ENCODE measurements at places on chromosomes 6 and 20.

DNA sequence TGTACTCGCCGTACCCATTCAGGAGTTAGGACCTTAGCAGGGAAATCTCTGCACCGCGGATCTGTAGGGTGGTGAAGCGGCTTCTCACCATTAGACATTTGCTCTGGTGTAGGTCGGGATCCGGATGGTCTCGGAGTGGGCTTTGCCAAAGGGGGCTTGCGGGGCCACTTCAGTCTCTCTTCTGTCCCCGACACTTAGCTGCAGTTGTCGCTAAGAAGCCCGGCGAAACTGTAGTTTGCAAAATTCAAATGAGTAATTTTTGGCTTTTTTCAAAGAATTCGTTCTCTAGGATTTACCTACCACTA, 433 bp downstream of the QRSL1 start:
- no peak for DNase-seq

DNA sequence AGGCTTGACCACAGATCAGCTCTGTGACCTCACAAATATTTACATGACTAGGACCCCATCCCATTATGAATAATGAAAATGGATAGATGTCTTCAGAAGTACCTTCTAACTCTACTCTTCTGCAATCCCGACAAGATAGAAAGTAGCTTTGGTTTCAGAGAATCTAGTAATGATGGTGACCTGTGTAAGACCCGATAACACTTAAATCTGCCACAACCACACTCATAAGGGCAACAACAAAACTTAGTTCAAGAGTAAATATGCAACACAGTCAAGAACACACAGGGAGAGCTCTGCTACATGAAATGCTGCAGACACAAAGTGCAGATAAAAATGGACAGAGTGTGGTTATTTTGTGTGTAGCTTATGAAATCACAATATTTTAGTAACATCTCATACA, 9.6 kb downstream of the CHD6 start:
- no peak for DNase-seq

DNA sequence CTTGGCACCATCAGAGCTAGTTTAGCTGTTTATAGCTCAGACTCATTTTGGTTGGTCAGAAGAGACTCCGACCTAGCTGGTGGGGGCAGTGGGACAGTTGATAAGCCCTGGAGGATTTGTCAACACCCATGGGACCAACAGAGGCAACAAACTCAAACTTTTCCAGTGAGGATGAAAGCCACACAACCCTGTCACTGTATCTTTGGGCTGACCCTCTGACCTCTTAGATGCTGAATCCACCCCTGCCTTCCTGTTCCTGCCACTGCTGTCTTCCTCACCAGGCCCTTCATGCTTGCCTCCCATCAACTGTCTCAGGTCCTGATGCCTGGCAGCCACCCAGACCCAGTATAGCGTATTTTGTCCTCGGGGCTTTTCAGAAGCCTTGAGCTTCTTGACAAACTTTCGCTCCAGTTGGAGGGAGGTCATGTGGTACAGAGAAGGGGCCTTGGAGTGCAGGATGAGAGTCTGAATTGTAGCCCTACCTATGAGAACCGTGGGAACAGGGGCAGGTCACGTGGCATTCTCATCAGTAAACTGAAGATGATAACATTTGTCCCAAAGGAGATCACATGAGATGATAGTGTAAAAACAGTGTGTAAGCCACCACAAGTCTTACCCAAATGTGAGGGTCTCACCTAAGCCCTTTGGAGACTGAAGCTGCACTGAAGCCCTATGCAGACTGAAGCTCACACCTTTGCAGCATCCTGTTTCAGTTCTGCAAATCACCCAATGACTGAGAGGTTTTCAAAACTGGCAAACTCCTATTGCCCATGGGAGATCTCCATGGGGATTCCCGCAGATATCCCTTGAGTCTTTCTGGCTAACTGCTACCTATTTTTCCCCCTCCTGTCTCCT, 72.0 kb upstream of the F13A1 start:
- no peak for DNase-seq

DNA sequence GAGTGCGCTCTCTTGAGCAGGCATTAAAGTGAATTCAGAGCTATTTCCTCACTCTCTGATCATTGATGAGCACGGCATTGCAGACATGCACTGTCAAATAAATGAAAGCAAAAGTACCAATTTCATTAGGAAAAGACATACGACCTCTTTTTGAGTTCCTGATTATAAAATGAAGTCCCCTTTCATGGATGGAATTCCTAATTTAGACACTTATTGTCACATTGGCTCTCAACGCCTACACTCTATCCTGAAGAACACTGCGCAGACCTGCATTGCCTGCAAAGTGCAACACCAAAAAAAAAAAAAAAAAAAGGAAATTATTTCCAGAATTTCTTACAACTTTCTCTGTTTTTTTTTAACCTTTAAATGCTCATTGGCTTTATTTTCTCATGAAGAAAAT, 1.6 kb downstream of the ADGRB3 start:
- DNase-seq = no peak

DNA sequence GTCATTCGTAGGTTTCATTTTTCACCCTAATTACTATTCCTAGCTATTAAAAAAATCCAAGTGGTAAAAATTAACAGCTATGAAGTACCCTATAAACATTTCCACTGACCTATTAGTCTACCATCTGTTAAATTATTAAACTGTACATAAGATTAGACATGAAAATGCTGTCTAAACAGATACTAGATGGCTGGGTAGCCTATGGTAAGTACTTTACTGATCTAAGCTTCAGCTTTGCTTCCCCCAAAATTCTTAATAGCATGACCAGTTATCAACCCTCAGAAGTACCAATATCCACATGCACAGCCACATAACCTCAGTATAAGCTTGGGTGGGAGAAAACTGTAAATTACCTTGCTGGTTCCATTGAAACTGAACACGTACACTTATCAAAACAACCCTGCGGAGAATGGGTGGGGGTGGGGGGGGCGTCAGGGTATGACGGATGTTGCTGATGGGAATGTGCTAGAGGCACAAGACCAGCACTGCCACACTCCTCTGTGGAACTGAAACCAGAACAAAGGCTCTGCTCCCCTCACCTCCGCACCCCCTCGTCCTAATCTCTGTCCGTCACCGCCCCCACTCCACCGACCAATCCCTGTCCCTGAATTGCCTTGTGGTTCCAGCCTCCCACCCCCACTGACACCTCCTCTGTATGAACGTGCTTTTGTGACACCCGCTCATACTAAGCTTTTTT, 45.3 kb downstream of the B4GALT5 start:
- DNase-seq = peak; percentile 69

- no peak for DNase-seq
Measured at GRCh38 chr20:20562507-20562906, 149.9 kb downstream of the RALGAPA2 start.

GRCh38 chr6:129416337-129416990, 293.5 kb downstream of the ARHGAP18 start:
- no peak for DNase-seq

DNA sequence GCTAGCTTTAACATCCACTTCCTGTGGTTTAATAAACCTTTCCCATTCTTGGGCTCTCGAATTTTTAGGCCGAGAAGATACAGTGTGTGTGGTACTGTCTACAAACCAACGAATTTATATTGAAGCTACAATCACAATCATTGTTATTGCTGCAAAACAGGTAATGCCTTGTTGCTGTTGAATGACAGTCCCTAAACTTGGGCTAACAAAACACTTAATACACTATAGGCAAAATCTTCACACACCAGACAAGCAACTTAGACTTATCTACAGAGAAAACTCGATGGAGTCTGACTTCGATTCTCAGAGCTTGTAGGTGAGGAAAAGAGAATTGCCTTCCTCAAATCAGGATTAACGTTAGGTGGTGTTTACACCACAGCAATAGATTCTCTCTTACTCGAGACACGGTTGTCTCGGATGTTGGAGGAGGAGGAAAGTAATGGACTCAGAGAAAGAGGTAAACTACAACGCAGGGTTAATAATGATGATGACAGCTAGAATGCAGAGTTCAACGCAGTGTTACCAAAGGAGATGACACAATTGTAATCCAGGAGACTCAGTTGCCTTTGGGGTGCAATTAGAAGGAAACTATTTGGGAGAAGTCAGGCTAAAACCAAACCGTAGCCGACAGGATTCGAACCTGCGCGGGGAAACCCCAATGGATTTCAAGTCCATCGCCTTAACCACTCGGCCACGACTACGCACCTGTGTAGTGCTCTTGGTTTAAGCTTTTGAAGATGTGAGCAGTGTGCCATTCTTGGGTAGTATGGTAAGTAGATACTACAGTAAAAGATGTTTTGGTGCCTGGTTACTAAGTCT, 32.5 kb upstream of the ZNF184 start:
- no peak for DNase-seq

DNA sequence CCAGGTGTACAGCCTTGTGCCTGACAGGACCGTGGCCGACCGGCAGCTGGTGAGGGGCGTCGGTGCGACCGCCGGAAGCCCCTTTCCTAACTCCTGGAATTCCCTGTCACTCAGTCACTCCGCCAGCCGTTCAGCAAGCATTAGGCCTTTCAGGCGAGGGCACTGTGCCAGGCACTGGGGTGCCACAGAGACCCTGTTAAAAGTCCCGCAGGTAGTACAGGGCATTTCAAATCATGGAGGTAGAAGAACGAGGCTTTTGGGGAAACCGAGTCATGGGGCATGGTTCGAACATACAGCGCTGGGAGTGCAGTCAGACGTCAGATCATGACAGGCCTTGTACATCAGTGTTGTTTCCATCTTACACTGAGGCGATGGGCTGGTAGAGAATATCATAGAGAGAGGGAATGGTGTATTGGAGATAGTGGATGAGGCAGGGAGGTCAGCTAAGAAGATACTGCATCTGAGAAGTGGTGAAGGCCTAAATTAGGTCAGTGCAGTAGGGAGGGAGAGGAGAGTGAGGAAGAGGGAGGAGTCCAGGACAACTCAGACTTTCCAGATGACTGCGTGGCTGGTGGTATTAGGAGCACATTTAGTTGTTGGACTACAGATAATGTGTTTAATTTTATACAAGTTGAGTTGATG, 892 bp upstream of the DXO start:
- DNase-seq = no peak

- no peak for DNase-seq
Measured at GRCh38 chr6:24524805-24525204, 30.0 kb downstream of the ALDH5A1 start.
